CD8-positive, alpha-beta memory T cell (primary cell): ENCODE measurements at places on chromosomes 5 and 9. TPM values are rescaled to one million over a fixed set of nuclear protein-coding genes. Genes with fewer than 3 reads are reported as not detected.

DNA sequence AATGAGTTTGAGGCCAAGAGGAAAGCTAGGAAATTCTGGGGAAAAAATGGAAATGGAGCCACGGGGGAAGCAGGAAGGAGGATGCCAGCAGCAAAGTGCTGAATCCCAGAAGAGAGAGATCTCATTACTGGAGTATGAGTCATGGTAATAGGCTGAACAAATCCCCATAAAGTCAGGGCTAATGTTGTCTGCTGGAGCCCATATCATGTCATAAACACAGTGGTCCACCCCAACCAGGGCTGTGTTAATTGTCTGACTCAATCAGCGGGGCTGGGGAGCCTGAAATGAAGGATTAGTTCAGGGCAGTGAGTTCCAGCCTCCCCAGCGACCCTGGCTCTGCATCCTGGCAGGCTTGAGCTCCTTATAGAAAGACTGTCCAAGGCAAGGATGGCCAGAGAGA, 68.8 kb downstream of the TLR4 start:
- no peak for DNase-seq

- DNase-seq = no peak
Observed at GRCh38 chr9:137198902-137199283, 1.6 kb downstream of the TPRN start.

- no peak for DNase-seq
Observed at GRCh38 chr5:141742866-141743851, 61.1 kb upstream of the ARAP3 start.

Gene QSOX2
- total RNA-seq = 14.6 TPM

Gene ADCY2
- not detected for total RNA-seq

Gene PCDHA9
- not detected for total RNA-seq
